HFFc6 (cell line): ENCODE measurements at places on chromosomes 5 and 9.

- no peak for DNase-seq
These were observed 91.3 kb upstream of the RASEF start for GRCh38 chr9:83154087-83154736.

- DNase-seq: no peak
These were observed at the start of gene FBP1 for GRCh38 chr9:94639061-94639998. Gene FBP1, minus strand, starts transcription at chr9:94639518. Its CDS starts 208 bp downstream, at chr9:94639310.

DNA sequence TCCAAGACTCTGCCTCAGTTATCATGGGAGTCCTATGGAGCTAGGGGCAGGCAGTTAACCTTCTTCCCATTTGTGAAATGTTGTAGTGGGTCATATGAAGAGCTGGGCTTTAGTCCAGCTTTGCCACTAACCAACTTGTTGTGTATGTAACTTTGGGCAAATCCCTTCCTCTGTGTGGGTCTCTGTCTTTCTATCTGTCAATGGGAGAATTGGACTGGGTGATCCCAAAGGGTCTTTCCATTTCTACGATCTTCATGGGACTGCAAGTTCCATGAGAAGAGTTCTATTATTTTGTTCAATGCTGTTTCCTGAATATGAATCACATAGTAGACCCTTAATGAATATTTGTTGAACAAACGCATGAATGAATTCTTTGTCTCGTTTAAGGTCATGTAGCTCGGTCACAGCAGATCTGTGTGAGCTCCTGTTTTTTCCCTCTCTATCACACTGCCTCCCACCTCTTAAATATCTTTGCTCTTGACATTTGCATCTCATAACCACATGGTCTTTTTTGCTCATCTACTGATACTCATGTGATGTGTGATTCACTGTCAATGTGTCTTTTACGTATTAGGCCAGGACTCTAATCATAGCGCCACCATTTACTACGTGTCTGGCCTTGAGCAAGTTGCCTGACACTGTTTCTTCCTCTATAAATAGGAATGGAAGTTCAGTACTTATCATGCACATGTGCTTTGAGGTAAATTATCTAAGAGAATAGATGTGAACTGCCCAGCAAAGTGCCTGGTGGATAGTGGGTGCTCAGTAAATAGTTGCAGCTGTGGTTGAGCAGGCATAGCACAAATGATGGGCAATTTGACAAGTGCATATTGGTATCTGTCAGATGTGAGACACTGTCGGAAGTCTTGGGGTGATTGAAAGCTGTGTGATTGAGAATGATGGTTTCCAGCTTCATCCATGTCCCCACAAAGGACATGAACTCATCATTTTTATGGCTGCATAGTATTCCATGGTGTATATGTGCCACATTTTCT lies 37.4 kb downstream of the PTTG1 start:
- no peak for DNase-seq

DNA sequence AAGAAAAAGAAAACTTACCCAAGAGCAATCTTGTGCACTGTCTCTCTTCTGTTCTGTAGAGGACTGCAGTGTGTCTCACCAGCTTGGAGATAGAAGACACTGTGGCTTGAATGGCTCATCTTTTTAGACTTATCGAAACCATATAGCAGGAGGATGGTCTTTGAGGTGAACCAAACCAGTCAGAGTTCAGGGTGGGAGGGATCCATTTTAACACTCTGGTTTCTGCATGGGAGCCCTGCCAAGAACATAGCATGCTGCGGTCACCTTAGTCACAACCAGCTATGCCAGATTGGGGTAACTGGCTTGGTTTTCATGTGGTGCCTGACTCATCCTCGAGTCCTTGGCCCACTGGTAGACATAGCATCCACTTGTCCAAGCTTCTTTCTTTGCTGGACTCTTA lies 135.1 kb downstream of the PAPPA start:
- DNase-seq: peak; percentile 93
